ENCODE measurements at places on chromosomes 4 and X.

DNA sequence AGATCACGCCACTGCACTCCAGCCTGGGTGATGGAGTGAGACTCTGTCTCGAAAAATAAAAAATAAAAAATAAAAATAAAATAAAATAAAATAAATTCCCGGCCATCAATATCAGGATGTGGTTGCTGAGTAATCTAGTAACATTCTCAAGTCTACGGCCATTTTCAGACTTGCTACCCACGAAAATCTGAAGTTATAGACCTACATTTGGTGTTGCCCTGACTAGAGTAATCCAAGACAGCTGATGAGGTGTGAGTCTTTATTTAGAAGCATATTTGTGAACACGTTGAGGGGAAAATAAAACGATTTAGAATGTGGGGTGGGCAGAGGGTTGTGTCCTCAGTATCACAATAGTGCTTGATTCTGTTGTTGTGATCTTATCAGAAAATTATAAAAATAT, 130.2 kb upstream of the MID1 start:
- no peak for DNase-seq

DNA sequence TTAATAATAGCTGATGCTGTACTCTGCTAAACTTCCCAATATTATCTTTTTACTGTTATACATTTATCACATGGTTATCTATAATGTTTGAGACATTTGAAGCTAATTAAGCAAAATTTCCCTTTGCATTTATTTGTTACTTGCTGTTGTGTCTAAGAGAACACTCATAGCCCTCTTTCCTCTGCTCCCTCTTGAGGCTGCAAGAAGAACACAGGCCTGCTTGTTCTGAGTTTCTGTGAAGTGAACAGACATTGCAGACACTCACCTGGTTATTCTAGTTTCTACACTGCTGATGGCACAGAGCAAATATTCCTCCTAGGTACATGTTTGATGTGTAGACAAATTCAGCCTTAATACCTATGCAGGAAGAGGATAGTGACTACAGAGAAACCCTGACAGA, 367.8 kb downstream of the GASK1B start:
- no peak for DNase-seq

DNA sequence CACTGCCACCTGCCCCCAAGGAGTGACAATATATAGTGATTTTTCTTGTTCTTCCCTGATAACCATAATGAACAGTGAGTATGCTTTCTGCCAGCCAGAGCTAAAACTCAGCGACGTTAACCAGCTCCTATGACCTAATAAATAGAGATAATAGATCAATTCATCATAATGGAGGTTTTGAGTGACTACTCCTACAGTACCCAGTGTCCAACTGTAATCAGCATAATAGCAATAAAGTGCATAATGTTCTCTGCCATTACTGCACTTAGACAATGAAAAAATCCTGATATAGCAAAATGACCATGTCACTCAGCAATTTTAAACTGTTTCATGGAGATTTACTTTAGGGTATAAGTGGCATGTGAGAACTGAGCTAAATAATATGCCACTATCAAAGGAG, 20.7 kb upstream of the TXLNG start:
- no peak for DNase-seq

GRCh38 chr4:10083331-10083771, 33.2 kb downstream of the WDR1 start:
- no peak for DNase-seq

GRCh38 chrX:107825698-107826237, at the start of gene MID2:
Gene MID2 (plus strand): TSS chrX:107825866. CDS start chrX:107826427, 561 bp downstream.
- no peak for DNase-seq

GRCh38 chr4:184932343-184932742, 85.9 kb upstream of the HELT start:
- no peak for DNase-seq

- no peak for DNase-seq
These were observed 9.0 kb downstream of the RNF150 start for GRCh38 chr4:141124224-141124623.

DNA sequence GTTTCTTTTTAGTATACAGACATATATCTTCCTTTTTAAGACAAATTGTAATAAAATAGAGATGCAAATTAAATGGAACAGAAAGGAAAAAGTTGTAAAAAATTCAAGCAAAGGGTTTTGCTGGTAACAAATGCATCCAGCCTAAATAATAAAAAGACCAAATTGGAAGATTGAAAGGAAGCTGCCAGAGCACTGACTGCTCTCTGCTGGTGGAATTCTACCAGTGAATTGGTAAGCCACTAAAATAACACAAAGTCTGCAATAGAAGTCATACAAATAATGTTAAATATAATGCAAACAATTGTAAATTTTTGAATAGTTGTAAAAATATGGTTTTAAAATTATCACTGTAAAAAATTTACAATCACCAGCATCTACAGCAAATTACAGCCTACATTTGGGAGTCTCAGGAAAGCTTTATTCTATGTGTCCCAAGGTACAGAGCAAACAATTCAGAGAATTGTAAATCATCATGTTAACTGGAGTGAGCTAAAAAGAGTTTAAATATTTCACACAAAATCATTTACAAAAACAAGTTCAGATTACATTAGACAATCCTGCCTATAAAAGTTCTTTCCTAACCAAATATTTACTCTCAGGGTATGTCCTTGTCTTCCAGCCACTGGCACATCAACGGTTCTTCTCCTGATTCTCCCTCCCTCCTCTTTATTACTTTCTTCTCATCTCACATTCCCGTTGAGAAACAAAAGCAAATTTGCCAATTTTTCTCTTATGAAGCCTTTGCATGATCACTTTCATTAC, 1322.5 kb downstream of the PCDH7 start:
- no peak for DNase-seq

- no peak for DNase-seq
These were observed 108.6 kb downstream of the TNIP2 start for GRCh38 chr4:2647403-2648158.

- no peak for DNase-seq
These were observed 686.6 kb upstream of the PABPC4L start for GRCh38 chr4:134888156-134888555.

GRCh38 chr4:119210775-119211174, 1.7 kb upstream of the USP53 start:
- DNase-seq, result no peak

GRCh38 chr4:95394752-95395306, 153.9 kb downstream of the UNC5C start:
- DNase-seq, result no peak

DNA sequence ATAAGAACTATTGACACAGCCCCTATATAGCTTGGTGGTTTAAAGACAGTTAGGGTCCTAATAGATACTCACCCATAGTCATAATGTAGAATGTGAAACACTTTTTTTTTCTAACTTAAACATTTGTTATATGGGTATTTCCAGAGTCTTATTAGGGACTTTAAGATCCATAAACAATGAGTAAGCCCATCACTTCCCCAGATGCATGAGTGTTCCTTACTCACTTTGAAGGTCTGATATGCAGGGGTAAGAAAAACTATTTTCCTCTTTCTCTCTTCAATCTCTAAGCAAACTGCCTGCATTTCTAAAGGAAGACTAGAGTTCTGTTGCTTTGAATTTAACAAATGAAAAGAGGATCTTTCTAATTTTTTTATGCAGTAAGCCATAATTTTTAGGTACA, 443.6 kb upstream of the PITX2 start:
- no peak for DNase-seq

- DNase-seq, result no peak
These were observed 435.6 kb downstream of the TLL1 start for GRCh38 chr4:166308647-166309046.

DNA sequence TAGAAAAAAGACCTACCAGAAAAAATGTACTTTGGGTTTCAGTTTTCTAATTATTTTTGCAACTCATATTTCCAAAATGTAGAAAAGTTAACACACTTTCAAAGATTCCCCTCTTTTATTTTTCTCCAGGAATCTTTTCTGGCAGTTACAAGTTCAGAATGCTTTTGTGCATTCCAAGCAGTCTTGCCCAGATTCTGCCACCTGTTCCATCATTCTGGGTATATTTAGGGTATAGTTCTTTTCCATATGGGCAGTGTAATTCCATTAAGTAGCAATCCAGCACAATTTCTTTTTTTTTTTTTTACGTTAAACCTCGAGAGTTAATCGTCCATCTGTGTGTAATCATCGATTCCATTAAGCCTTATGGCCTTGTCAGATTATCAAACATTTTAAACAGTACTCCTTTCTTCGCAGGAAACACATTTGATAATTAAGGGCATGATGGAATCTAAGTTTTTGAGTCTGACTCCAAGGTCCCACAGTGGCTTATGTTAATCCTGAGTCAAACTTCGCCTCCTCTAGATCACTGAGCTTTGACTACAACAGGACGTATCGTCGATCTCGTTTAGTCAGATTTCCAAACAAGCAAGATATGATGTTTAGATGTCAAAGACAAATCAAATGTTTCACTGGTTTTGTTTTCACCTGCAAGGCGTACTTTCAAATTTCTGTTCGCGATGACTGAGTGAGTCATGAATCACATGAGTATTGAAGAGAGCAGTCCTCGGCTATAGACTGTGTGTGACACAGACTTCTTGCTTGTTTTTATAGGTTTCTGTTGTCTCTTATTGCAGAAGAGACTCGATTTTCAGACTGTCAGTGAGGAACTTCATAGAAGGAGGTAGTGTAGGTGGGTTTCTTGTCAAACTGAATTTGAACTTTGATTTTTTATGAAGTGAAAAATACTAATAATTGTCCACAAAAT, 118.9 kb upstream of the GK2 start:
- no peak for DNase-seq

GRCh38 chrX:109350551-109350950, 131.3 kb downstream of the GUCY2F start:
- DNase-seq, result no peak

- no peak for DNase-seq
These were observed 64.4 kb downstream of the CHST7 start for GRCh38 chrX:46637938-46638337.

- DNase-seq, result no peak
These were observed 32.4 kb upstream of the CT47C1 start for GRCh38 chrX:119040432-119040831.

- no peak for DNase-seq
These were observed 69.0 kb downstream of the DMD start for GRCh38 chrX:33142331-33142730.

- DNase-seq, result no peak
These were observed 102.1 kb downstream of the PCDH18 start for GRCh38 chr4:137430171-137430570.

GRCh38 chrX:147498796-147499195, 412.9 kb upstream of the FMR1 start:
- DNase-seq, result no peak

DNA sequence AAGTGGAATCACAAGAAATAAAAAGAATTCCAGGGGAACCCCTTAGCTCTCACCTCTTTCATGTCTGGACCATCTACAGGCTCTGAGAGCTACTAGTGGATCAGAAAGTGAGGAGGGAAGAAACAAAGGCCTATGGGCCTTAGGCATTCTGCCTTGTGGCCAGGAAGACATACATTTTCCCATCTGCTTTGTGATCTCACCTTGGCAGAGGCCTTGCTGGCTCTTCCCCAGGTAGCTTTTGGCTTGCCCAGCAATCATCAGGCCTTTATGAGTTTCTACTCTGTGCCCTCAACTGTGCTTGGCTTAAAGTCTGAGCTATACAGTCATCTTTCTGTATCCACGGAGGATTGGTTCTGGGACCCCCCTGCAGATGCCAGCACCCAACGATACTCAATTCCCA, 28.3 kb upstream of the CD99L2 start:
- DNase-seq, result no peak

DNA sequence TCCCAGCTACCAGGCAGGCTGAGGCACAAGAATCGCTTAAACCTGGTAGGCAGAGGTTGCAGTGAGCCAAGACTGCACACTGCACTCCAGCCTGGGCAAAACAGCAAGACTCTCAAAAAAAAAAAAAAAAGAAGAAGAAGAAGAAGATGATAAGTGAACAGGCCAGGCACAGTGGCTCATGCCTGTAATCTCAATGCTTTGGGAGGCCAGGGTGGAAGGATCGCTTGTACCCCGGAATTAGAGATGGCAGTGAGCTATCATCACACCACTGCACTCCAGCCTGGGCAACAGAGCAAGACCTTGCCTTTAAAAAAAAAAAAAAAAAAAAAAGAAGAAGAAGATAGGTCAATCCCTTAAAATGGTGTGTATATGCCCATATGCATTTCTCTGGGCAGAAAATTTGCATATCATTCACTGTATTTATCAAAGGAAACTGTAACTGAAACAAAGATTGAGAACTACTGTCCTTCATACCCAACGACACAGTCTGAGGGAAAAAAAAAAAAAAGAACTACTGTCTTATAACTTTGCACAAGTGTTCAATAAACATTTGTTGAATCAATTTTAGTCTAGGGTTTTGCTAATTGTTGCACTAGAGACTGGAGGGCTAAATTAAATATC, 2.3 kb downstream of the RFC1 start:
- DNase-seq, result no peak

- DNase-seq, result no peak
These were observed 6.4 kb downstream of the TRIML1 start for GRCh38 chr4:188145601-188146000.

DNA sequence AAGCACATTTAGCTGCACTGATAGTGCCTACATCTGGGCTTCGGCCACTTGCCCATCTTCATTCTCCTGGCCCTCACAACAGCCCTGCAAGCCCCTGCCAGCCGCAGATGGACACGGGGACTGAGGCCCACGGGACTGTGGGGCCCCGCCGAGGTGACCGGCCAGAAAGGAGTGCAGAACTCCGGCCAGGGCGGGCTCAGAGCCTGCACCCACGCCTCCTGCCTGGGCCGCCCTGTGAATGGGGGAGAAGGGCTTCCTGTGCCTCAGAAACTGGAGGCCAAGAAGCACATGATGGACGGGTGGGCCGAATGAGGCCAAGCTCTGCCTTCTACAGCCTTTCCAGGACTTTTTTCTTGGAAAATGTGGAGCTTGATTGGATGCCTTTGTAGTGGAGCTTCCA, 35.7 kb upstream of the HGFAC start:
- DNase-seq, result no peak
